T-helper 17 cell (primary cell): ENCODE measurements at places on chromosomes 6 and 20. TPM values are rescaled to one million over a fixed set of nuclear protein-coding genes. Genes with fewer than 3 reads are reported as not detected.
A peak's percentile ranks its signal among the peaks of the same experiment; 100 is the strongest.

- H3K27ac ChIP-seq, result no peak overlapping the region
- no peak for DNase-seq
- peaks cover 23% of the 10 kb centered on the region for H3K4me1 ChIP-seq
- H3K27me3 ChIP-seq, result no peaks in the 10 kb centered on the region
- no peak overlapping the region for H3K4me3 ChIP-seq
These were observed 215.8 kb downstream of the UTRN start for GRCh38 chr6:144500892-144501291.

DNA sequence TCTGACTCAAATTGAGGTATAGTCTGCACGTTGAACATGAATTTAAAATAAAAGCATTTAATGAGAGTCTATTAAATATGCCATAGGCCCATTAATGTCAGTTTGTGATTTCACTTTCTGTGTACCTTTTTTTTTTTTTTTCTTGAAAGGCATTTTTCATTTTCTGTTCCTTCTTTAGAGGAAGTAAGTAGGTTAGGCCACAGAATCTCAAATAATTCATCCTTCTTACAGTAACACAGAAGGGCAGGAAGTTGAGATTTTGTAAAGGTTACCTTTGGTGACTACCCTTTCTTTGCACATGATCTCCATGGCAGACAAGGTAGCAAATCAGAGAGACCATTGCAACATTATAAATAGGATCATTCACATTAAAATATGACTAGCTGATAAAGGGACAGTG lies 9.6 kb downstream of the L3MBTL3 start:
- H3K4me1 ChIP-seq, result peaks cover 48% of the 10 kb centered on the region
- DNase-seq, result no peak
- H3K27me3 ChIP-seq, result no peaks in the 10 kb centered on the region

- peaks cover 39% of the 10 kb centered on the region for H3K27me3 ChIP-seq
- no peaks in the 10 kb centered on the region for H3K36me3 ChIP-seq
- no peak overlapping the region for H3K27ac ChIP-seq
- H3K4me1 ChIP-seq, result no peaks in the 10 kb centered on the region
- DNase-seq, result no peak
- H3K4me3 ChIP-seq, result no peak overlapping the region
These were observed 142.6 kb downstream of the MRPL14 start for GRCh38 chr6:43984442-43985321.

- H3K27ac ChIP-seq, result no peak overlapping the region
- no peak overlapping the region for H3K4me3 ChIP-seq
- no peaks in the 10 kb centered on the region for H3K36me3 ChIP-seq
- H3K27me3 ChIP-seq, result no peaks in the 10 kb centered on the region
- no peaks in the 10 kb centered on the region for H3K4me1 ChIP-seq
These were observed 156.5 kb downstream of the TFAP2A start for GRCh38 chr6:10258341-10258740.

DNA sequence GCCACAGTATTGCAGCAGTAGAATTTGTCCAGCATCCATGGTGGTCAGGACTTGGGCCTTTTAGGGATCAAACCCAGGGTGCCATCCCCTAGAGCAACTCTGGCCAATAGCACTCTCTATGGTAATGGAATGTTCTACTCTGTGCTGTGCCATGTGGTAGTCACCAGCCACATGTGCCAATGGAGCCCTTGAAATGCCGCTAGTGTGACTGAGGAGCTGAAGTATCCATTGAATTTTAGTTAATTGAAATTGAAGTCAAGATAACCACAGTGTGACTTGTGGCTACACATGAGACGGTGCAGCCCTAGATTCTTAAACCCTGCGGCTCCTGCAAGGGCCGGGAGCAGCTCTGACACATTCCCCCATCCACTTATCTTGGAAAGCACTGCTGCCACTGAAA lies 54.6 kb downstream of the SLC2A10 start:
- DNase-seq, result no peak
- H3K4me1 ChIP-seq, result peaks cover 2% of the 10 kb centered on the region
- peaks cover 9% of the 10 kb centered on the region for H3K36me3 ChIP-seq
- no peak overlapping the region for H3K27ac ChIP-seq

DNA sequence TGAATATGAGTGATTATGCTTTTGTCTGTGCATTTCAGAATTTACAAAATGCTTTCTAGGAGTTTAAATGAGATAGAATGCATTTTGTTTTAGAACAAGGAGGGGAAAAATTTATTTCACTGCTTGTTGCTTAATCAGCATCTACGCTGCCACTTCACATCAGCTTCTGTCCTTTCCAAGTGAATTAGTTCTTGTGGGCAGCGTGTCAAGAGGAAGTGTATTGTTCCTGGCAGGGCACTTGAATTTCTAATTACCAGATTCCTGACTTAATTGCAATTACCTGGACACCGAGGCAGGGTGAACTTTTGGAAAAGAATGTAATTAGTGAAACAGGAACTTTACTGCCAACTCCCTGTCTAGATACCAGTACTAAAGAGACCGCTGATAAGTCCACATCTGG lies 263.5 kb downstream of the TMEM242 start:
- peak overlapping the region; percentile 39 for H3K27ac ChIP-seq
- no peak for DNase-seq
- peaks cover 27% of the 10 kb centered on the region for H3K4me1 ChIP-seq
- H3K4me3 ChIP-seq, result no peak overlapping the region
- no peaks in the 10 kb centered on the region for H3K27me3 ChIP-seq

DNA sequence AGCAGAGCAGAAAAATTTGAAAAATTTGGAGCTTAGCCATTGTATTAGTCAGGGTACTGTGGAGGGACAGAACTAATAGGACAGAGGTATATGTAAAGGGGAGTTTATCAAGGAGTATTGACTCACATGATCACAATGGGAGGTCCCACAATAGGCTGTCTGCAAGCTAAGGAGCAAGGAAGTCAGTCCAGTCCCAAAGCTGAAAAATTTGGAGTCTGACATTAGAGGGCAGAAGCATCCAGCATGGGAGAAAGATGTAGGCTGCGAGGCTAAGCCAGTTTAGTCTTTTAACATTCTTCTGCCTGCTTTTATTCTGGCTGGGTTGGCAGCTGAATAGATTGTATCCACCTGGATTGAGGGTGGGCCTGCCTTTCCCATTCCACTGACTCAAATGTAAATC lies 82.0 kb downstream of the SMPDL3A start:
- H3K36me3 ChIP-seq, result no peaks in the 10 kb centered on the region
- H3K4me3 ChIP-seq, result no peak overlapping the region
- DNase-seq, result no peak
- H3K4me1 ChIP-seq, result no peaks in the 10 kb centered on the region

DNA sequence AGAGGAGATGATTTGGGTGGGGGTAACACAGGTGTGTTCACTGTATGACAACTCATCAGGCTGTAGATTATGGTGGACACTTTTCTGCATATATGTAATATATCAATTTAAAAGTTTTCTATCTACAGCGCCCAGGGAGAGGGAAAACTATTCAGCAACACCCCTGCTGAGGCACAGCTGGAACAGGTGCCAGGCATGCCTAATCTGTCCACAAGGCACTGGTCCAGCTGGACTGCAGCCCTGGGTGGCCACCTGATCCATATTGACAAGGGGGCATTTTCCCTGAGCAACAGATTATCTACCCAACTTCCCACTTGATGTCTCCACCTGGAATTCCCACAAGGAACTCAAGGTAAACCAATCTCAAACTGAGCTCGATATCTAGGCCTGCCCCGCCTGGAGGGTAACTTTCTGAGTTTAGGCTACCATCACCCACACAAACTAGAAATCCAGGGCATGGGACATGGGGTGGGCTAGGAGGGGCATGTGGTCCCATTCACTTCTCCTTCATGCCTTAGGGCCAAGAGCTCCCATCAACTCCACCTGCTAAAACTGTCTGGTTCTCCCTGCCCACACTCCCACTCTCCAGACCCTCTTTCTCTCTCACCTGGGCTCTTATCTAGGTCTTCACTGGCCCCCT lies 4.6 kb downstream of the SLC22A16 start:
- no peaks in the 10 kb centered on the region for H3K36me3 ChIP-seq
- H3K27ac ChIP-seq, result no peak overlapping the region
- peaks cover 11% of the 10 kb centered on the region for H3K4me1 ChIP-seq
- no peak for DNase-seq

- H3K27me3 ChIP-seq, result no peaks in the 10 kb centered on the region
- H3K4me3 ChIP-seq, result no peak overlapping the region
- DNase-seq, result no peak
- peaks cover 9% of the 10 kb centered on the region for H3K36me3 ChIP-seq
These were observed 10.8 kb upstream of the MAN1A1 start for GRCh38 chr6:119360262-119360915.

- no peak overlapping the region for H3K4me3 ChIP-seq
- no peaks in the 10 kb centered on the region for H3K4me1 ChIP-seq
- no peak overlapping the region for H3K27ac ChIP-seq
- H3K27me3 ChIP-seq, result no peaks in the 10 kb centered on the region
These were observed 133.1 kb upstream of the PRDM1 start for GRCh38 chr6:105952772-105953690.

- DNase-seq, result no peak
- H3K4me1 ChIP-seq, result peaks cover 11% of the 10 kb centered on the region
- H3K27me3 ChIP-seq, result peaks cover 58% of the 10 kb centered on the region
- H3K4me3 ChIP-seq, result peak overlapping the region; percentile 78
- no peak overlapping the region for H3K27ac ChIP-seq
These were observed 150.5 kb upstream of the PRSS16 start for GRCh38 chr6:27096834-27097511.

DNA sequence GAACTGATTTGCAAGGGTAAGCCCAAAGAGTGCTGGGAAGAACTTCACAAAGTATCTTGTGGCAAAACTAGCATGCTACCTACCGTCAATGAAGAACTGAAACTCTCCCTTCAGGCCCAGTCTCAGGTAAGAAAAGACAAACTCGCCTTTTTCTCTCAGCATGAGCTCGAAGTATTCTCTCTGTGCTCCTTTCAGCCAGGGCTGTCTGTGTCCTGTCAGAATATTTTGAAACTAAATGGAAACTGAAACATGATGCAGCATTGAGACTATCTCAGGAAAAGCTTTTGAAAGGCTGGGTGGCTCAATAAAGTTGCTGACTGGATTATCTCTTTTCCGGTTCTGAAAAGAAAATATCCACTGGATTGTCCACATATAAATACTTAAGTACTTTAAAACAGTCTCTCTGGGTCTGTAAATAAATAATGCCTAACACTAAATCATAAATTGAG lies 696 bp downstream of the CALHM5 start:
- no peak overlapping the region for H3K4me3 ChIP-seq
- H3K27me3 ChIP-seq, result no peaks in the 10 kb centered on the region
- H3K27ac ChIP-seq, result no peak overlapping the region

DNA sequence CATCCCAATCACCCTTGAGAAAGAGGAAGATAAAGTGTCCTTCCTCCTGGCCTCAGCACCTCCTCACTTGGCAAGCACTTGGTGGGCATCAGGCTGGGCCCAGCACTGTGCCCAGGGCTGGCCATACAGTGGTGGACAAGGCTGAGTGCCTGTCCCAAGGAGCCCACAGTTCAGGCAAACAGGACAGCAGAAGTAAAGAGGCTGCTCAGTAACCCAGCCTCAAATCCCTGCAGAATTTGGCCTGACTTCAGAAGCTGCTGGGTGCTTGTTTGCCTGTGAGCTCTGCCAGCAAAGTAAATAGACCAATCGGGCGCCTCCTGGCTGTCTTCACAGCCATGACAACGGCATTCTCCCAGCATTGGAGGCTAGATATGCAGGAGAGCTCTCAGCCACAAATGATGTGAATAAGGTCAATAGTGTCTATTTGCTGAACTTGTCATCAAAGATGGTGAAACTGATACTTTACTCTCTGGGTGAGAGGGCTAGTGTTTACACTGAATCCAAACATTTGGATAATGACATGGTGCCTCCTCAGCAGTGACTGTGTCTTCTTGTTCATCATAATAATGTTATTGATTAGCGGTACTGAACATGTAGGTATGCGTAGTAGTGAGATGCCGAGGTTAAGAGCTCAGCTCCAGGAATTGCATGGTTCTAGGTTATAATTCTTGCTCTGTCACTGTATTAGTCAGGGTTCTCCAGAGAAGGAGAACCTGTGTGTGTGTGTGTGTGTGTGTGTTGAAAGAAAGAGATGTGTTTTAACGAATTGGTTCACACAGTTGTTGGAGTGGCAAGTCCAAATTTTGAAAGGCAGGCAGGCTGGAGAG lies 36.9 kb upstream of the FANCE start:
- no peak for DNase-seq
- no peaks in the 10 kb centered on the region for H3K27me3 ChIP-seq
- peak overlapping the region; percentile 25 for H3K4me3 ChIP-seq
- H3K27ac ChIP-seq, result peak overlapping the region; percentile 73

GRCh38 chr20:63103402-63104311 lies 96.9 kb upstream of the BHLHE23 start:
- H3K27me3 ChIP-seq, result no peaks in the 10 kb centered on the region
- peak overlapping the region; percentile 32 for H3K27ac ChIP-seq
- DNase-seq, result no peak
- H3K4me3 ChIP-seq, result peak overlapping the region; percentile 88

DNA sequence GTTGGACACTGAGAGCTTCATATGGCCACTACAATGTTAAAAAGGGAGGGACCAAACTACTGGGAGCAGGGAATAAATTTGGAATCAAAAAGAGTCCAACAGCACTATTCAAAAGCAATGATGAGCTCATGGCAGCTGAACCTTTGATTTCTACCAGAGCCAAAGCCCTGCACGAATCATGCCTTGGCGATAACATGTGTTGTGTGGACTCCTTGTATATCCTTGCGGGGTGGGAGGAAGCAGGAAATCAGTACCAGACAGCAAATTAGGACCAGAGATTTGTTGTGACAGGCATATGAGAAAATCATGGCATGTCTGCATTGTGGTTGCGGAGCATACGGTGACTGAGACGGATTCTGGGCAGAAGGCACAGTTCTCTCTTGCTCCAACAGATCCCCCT lies 85.6 kb upstream of the EMILIN3 start:
- H3K36me3 ChIP-seq, result peaks cover 12% of the 10 kb centered on the region
- H3K4me3 ChIP-seq, result no peak overlapping the region
- no peak overlapping the region for H3K27ac ChIP-seq
- DNase-seq, result no peak
- H3K27me3 ChIP-seq, result no peaks in the 10 kb centered on the region
- no peaks in the 10 kb centered on the region for H3K4me1 ChIP-seq

DNA sequence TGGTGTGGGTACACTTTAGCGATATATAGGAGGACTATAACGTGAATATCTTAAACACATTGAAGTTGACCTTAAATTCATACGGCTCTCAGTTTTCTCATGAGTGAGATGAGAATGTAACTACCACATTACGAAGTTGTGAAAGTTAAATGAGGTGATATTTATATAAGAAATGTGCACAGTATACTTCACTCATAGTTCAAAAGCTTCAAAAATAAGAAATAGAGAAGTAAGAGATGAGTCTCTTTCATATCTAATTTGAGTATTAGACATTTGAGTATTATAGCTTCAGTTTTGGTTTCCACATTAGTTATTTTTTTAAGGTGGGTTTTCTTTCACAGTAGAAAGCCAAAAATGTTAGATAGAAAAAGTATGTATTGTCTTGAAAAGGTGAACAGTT lies 183.3 kb downstream of the NKAIN2 start:
- no peak overlapping the region for H3K27ac ChIP-seq
- H3K4me1 ChIP-seq, result no peaks in the 10 kb centered on the region
- no peaks in the 10 kb centered on the region for H3K36me3 ChIP-seq
- H3K4me3 ChIP-seq, result no peak overlapping the region

The VTA1 gene
- total RNA-seq, result 17.2 TPM

The VWA7 gene
- total RNA-seq, result 2.9 TPM

The LRRC1 gene
- 4.0 TPM for total RNA-seq

The ADTRP gene
- total RNA-seq, result 43.4 TPM

The BTNL2 gene
- total RNA-seq, result not detected

The PMEPA1 gene
- total RNA-seq, result 5.8 TPM

The SLC22A16 gene
- total RNA-seq, result not detected

The SLC17A1 gene
- total RNA-seq, result not detected

The PROKR2 gene
- total RNA-seq, result not detected

The AVP gene
- not detected for total RNA-seq

The PPP1R10 gene
- 123 TPM for total RNA-seq

The HLA-DQB2 gene
- 8.3 TPM for total RNA-seq

The FNDC1 gene
- not detected for total RNA-seq

The IMPG1 gene
- not detected for total RNA-seq

The RHAG gene
- total RNA-seq, result not detected
